H1 (cell line): ENCODE measurements at places on chromosomes 4 and X. TPM values are rescaled to one million over a fixed set of nuclear protein-coding genes. Genes with fewer than 3 reads are reported as not detected.

ZCCHC12 gene
- polyA plus RNA-seq = 0.71 and 0.76 TPM in 2 replicates

GRCh38 chr4:94595880-94596483 lies 144.2 kb downstream of the PDLIM5 start:
- no peak for DNase-seq

GRCh38 chrX:22430701-22431100 lies 158.0 kb downstream of the CBLL2 start:
- DNase-seq = no peak

DNA sequence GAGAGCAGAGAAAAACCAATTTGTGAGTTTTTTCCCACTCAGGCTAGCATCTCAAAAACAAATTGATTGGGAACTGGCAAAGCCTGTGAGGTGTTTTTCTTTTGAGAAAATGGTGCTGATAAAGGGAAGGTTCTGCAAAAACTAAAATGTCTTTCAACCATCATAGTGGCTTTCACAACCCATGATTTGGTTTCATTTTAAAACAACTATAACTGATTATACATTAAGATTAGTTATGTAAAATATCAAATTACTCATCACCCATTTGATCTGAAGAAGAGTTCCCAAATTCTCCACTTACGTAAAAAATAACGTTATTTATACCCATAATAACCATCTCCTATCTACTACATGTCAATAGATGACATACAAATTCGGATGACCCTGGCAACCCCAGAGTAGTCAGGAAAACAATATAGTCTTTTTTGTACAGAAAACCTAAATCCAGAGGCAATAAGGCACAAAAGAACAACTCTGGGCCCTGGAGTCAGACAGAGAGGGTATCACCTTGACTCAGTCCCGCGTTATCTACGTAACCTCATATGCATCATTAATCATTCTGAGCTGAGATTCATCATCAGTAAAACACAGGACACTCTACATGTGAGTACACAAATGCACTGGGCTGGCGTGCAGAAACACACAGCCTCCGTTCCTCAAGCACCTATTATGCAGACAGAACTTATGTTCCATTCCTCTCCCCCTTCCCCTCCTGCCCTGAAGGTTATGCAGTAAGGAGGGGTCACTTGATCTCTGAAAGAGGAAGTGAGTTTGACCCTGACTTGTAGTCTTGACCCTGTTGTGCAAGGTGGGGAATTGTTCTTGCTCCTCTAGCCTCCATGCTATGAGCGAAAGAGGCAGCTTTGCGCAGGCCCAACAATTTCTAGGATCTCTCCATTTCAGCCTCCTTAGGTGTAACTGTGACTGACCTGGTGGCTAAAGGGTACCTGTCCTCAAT lies 82.2 kb downstream of the SLC9A7 start:
- DNase-seq = no peak
